Cardiac muscle cell (in vitro differentiated cells and primary cell): ENCODE measurements at places on chromosomes 13 and 19. TPM values are rescaled to one million over a fixed set of nuclear protein-coding genes. Genes with fewer than 3 reads are reported as not detected.

- H3K4me3 ChIP-seq, result no peak overlapping the region
- DNase-seq, result peak; percentile 39
- no peaks in the 10 kb centered on the region for H3K27me3 ChIP-seq
- no peak overlapping the region for H3K27ac ChIP-seq
Observed at GRCh38 chr13:33763021-33763420, 54.9 kb upstream of the RFC3 start.

DNA sequence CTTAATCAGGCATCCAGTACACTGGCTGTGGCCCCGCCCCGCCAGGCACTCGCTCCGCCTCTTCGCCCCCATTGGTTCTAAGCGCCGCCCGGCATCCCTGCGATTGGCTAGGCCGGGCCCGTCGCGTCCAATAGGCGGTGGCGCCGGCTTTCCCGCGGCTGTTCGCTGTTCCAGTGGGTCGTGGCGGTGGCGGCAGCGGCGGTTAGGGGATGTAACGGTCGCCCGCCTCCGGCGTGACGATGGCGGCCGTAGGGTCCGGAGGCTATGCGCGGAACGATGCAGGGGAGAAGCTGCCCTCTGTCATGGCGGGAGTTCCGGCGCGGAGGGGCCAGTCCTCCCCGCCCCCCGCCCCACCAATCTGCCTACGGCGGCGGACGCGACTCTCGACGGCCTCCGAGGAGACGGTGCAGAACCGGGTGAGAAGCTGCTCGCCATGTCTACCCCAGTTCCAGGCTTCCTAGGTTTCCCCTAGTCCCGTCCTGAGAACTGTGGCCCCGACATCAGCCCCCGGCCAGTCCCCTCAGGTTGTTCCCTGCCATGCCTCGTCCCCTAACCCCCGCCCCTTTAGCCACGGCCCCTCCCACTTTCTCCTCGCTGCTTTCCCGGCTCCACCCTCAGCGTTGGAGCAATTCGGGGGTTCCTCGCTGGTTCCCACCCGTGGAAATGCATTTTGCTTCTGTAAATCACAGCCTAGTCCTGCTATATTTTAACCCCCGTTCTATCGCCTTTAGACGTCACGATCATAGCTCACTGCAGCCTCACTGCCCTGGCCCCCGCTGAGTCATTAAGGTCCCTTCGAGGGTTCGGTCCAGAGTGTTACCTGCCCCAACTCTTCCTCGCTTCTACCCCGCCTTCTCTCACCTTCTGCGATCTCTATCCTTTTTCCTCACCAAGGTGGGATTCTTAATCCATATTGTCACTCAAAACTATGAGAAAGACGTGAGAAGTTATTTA is at the start of gene WDR62:
TSS of gene WDR62 (plus strand) at position 165 of the 954 bp plus-strand sequence. CDS start at position 240, 75 bp downstream.
- peak within 1 kb of the TSS; percentile 38 for H3K4me3 ChIP-seq
- peak within 1 kb of the TSS; percentile 85 for H3K27ac ChIP-seq
- no peaks in the 10 kb centered on the region for H3K36me3 ChIP-seq
- DNase-seq, result peak; percentile 96
- H3K27me3 ChIP-seq, result no peaks in the 10 kb centered on the region

DNA sequence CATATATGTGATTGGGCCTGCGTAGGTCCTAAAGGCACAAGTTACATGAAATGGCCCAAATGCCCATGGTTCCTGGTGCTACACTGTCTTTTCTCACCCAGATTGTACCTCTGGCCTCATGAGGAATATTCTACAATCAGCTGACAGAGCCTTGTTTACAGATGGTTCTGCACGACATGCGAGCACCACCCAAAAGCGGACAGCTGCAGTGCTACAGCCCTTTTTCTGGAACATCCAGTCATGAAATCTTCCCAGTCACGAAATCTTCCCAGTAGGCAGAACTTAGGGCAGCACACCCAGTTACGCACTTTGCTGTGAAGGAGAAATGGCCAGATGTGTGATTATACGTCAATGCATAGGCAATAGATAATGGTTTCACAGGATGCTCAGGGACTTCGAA is 7.7 kb upstream of the ELF1 start:
- no peaks in the 10 kb centered on the region for H3K27me3 ChIP-seq
- H3K27ac ChIP-seq, result peak overlapping the region; percentile 77
- peaks cover 16% of the 10 kb centered on the region for H3K4me1 ChIP-seq

- peaks cover 30% of the 10 kb centered on the region for H3K36me3 ChIP-seq
- DNase-seq, result peak; percentile 91
- no peaks in the 10 kb centered on the region for H3K27me3 ChIP-seq
- H3K4me3 ChIP-seq, result peak overlapping the region; percentile 97
- peaks cover 3% of the 10 kb centered on the region for H3K4me1 ChIP-seq
- peak overlapping the region; percentile 92 for H3K27ac ChIP-seq
Observed at GRCh38 chr19:36141039-36141927, 1.4 kb downstream of the CAPNS1 start.

Gene PPM1N
- 1.3 and 2.9 TPM in 2 replicates for total RNA-seq

Gene KIR2DL4
- total RNA-seq, result not detected in 2 replicates
